Stimulated activated CD4-positive, alpha-beta T cell treated with anti-CD3 and anti-CD28 coated beads, Interleukin-4, amount 100 ng/mL, for 48 hours (primary cell): ENCODE measurements at places on chromosomes 7 and 10.

DNA sequence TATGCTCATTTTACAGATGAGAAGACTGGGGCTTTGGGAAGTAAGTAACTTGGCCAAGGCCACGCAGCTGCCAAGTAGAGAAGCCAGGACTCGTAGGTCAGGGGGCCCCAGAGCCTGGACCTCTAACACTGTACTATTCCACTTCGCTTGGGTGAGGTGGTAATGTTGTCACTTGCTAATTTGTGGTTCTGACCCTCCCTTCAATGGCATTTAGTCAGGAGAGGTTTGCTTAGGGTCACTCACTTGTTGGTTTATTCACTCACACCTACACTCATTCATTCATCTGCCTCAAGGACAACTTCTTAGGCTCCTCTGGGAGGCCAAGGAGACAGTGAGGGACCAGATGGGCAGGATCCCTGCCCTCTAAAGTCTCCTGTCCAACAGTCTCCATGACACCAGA, 21.3 kb downstream of the BTBD16 start:
- DNase-seq: no peak

- DNase-seq: no peak
Observed at GRCh38 chr10:80493522-80494051, 39.5 kb downstream of the TSPAN14 start.

GRCh38 chr7:117970801-117971200, 97.6 kb upstream of the CTTNBP2 start:
- no peak for DNase-seq

DNA sequence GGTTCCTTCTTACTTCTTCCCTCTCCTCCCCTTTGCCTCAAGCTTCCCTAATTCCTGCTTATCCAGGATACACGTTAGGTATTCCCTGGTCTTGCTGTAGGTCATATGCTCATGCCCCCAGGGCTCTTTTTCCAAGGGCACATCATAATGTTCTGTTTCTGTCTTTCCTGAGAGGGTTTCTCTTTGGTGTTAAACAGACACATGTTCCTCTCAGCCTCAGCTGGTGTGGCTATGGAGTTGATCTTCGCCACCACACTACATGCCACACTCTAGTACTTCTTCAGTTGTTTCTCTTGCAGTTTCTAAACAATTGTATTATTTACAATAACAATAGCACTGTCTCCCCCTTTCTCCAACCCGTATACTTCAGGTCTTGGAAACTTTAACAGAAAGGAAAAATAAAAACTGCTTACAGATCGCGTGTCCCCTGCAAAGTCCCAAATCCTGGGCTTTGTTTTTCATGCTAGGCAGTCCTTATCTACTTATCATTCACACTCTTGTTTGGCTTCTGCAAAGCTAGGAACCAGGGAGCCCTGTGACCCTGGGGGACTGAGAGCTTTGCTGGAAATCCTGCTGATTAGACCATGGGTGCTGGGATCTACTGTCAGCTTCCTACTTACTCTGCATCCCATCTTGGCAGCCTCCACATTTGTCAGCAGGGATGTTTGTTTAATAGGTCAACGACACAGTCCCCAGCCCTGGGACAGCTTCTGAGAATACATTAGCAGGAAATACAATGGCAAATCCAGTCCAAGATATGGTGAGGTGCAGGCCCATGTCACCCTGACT, 193.9 kb upstream of the BMPER start:
- DNase-seq: no peak

- no peak for DNase-seq
Observed at GRCh38 chr10:131282961-131283360, 28.6 kb downstream of the TCERG1L start.

- DNase-seq: no peak
Observed at GRCh38 chr7:138952791-138953190, 28.4 kb downstream of the KIAA1549 start.

- no peak for DNase-seq
Observed at GRCh38 chr10:80068270-80068669, 10.2 kb upstream of the TMEM254 start.

GRCh38 chr10:79487296-79488194, 24.8 kb upstream of the EIF5AL1 start:
- no peak for DNase-seq

DNA sequence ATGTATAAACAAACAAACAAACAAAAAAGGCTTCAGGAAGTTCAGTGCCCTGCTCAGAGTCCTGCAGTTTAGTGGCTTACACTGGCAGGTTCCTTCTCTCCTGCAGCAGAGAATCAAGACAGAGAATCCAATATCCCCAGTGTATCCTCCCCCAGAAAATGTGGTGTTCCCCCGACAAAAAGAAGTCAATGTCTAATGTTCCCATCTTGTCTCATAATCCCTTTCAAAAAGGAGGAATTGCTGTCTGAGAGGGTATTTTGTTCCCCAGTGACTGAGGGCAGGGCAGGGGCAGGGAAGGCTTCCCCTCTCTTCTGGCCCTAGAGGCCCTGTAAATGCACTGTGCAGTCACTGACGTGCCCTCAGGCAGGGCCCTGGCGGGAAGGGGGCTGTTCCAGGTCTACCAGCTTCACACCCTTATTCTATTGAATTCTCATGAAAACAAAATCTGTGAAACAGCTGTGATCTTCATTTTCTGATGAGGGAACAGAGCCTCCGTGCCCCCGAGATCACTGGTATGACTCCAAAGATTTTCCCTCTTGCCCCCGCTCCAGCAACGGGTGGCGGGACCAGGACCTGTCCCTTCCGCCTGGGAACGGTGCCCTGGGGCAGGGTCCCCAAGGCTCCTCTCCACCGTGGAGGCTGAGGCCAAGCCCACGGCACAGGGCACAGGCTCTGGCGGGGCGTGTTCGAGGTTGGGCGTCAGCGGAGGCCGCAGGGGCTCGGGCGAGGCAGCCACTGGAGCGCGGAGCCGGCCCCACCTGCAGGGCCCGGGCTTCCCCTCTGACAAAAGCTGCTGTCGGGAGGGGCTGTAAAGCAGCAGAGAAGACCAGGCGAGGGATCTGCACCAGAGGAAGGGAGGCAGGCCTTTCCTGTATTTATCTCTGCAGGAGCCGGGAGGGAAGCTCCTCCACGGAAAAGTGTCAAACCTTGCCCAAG, 13.4 kb upstream of the WDFY4 start:
- DNase-seq: no peak

DNA sequence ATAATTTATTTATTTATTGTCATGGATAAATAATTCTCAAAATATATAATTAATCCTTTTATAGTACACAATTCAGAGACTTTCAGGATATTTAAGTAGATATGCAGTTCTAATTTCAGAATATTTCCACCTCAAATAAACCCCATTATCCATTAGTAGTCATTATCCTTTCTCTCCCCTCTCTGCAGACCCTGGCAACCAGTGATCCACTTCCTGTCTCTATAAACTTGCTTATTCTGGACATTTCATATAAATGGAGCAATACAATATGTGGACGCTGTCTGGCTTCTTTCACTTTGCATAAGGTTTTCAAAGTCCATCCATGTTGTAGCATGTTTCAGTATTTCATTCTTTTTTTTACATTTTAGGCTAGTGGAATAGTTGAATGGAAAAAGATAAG, 230.2 kb downstream of the FZD1 start:
- no peak for DNase-seq

DNA sequence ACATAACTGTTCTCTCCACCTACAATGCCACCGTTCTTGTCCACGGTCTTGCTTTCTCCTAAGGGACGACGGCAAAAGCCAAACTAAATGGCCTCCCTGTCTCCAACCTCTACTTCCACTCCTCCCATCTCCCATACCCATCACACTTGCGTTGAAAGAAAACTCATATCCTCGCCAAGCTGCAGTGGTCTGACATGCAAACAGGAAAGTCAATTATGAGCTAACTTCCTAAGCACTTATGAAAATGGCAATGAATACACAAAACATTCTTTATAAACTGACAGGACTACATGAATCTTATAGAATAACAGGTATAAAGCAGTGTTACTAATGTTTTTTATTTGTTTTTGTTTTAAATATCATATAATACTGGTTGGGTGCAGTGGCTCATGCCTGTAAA, 46.4 kb downstream of the TYW1B start:
- no peak for DNase-seq

DNA sequence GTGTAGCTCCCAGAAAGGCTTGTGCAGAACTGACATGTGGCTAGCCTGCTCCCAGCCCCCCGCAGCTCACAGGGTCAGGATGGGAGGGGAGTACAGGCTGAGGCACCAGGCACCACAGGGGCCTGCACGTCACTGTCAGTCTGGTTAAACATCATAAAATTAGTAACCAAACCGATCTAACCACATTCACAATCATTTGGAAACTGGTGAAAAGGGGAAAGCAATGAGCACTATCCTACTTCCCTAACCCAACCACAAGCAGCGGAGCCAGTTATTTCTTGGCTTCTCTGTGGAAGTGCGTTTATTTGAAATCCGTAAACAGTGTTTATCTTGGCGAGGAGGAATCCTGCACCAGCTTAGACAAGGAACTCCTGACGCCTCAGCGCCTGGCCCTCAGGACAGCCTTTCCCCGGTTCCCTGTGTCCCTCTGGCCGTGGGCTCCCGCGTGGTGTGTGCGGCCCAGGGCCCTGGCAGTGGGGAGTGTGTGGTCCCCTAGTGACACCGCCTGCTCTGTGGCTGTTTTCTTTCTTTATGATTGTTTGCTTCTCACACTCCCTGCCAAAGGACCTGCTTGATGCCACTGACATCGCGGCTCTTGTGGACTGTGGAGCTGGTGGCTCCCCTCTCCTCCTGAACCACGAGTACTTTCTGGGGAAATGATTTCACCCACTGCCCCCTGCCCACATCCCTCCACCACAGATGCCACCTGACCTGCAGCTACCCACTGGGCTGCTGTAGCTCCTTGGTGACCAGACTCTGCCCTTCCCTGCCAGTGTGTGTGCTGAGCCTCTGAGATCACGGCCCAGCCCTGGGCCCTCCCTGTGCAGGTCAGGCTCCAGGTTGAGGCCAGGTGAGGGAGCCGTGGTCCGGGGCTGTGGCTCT, 38.0 kb downstream of the INPP5A start:
- no peak for DNase-seq

DNA sequence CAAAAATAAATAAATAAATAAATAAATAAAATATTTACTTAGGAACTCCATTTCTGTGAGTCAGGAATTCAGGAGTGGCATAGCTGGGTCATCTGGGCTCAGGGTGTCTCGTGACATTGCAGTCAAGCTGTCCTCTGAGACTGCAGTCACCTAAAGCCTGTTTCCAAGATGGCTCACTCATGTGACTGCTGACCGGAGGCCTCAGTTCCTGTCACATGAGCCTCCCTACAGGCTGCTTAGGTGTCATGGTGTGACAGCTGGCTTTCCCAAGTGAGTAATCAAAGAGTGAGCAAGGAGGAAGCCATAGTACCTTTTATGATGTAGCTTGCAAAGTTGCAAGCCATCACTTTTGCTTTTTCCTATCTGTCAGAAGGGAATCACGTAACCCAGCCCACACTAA, 128.6 kb upstream of the KCTD7 start:
- no peak for DNase-seq

- DNase-seq: no peak
Observed at GRCh38 chr7:1769286-1770200, 99.5 kb downstream of the ELFN1 start.

GRCh38 chr10:5291501-5292195, 73.1 kb upstream of the UCN3 start:
- DNase-seq: no peak

DNA sequence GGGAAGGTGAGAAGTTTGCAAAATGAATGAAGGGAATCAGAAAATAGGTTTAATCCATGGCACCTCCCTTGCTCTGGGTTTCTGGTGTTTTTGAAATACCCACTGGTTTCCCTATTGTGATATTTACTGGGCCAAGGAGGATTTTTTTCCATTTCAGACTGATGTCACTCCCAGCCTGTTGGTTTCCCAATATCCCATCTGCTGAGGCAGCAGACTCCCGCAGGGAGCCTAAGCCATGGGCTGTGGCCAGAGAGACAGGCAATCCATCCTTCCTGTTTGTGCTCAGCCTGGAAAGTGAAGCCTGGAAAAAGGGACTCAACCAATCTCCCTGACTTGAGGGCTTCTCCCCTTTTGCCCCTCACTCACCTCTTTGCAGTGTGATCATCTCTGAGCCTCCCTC, 22.8 kb downstream of the FAM107B start:
- DNase-seq: no peak

- no peak for DNase-seq
Observed at GRCh38 chr7:96739609-96740008, 30.0 kb upstream of the SEM1 start.

- no peak for DNase-seq
Observed at GRCh38 chr10:85787881-85788280, 578.7 kb downstream of the GRID1 start.

GRCh38 chr7:13161125-13161524, 473.7 kb downstream of the ARL4A start:
- no peak for DNase-seq

- DNase-seq: no peak
Observed at GRCh38 chr10:124717041-124717757, 27.0 kb downstream of the FAM53B start.

DNA sequence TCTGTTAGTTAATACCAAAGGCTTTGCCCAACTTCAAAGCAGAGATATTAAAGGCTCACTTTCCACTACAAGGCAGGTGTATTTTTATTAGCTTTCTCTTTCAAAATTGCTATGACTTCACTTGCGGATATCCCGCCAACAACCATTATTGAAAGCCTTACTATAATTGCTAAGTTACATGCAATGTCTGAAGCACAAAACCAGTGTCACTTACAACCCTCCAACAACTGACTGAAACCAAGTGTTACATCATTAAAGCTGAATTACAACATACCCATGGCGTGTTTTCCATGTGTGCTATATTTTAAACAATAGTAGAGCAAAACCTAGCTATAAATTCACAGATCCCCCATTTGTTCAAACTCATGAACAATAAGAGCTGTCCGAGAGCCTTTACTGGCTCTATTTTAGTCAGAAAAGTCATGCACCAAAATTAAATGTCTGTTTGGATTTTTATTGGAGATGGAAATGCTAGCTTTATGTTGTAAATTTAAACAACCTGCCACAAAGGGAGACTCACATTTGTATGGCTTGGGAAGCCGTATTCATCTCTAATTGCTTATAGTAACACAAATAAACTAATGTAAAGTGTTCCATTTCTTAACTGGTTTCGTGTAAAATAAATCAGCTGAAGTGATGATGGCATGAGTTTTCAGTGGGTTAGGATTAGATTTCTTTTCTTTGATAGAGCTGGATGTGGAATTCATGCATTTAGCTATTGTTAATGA, 227.1 kb downstream of the AGMO start:
- no peak for DNase-seq

- no peak for DNase-seq
Observed at GRCh38 chr10:121135512-121135911, 284.4 kb downstream of the WDR11 start.
